Activated CD8-positive, alpha-beta memory T cell treated with anti-CD3 and anti-CD28 coated beads for 36 hours (primary cell): ENCODE measurements at places on chromosomes 2 and 18. TPM values are rescaled to one million over a fixed set of nuclear protein-coding genes. Genes with fewer than 3 reads are reported as not detected.

The CCDC85A gene
- not detected for total RNA-seq

The PLGLB2 gene
- not detected for total RNA-seq

The KCNG2 gene
- not detected for total RNA-seq

The LONRF2 gene
- 0.08 TPM for total RNA-seq

The RFX8 gene
- 0.11 TPM for total RNA-seq

The PSD4 gene
- 222 TPM for total RNA-seq

The UGT1A9 gene
- total RNA-seq, result not detected

The SKOR2 gene
- not detected for total RNA-seq

The FSHR gene
- not detected for total RNA-seq

The ELMOD3 gene
- total RNA-seq, result 14.0 TPM

The FSIP2 gene
- not detected for total RNA-seq

The CRYGC gene
- total RNA-seq, result not detected

The IL36B gene
- total RNA-seq, result not detected

The CD207 gene
- not detected for total RNA-seq

The DYSF gene
- 4.8 TPM for total RNA-seq

The SPC25 gene
- total RNA-seq, result 26.8 TPM

The SLC4A3 gene
- 0.08 TPM for total RNA-seq

The NAT8 gene
- total RNA-seq, result not detected

The FOSL2 gene
- 76.9 TPM for total RNA-seq

The CKAP2L gene
- total RNA-seq, result 23.0 TPM

The CHRNG gene
- total RNA-seq, result not detected

The CNRIP1 gene
- total RNA-seq, result not detected

The CNDP1 gene
- not detected for total RNA-seq

The CHRND gene
- not detected for total RNA-seq

The ATRAID gene
- total RNA-seq, result 95.3 TPM

The SCYGR2 gene
- not detected for total RNA-seq

The SLC5A7 gene
- not detected for total RNA-seq

The BARD1 gene
- total RNA-seq, result 21.8 TPM

The CPO gene
- not detected for total RNA-seq

The NT5C1B gene
- total RNA-seq, result not detected

The GNLY gene
- total RNA-seq, result 18.6 TPM

The EMILIN1 gene
- total RNA-seq, result 0.48 TPM

The COPS8 gene
- 79.1 TPM for total RNA-seq

The UGT1A10 gene
- total RNA-seq, result not detected

The CLIP4 gene
- 18.5 TPM for total RNA-seq

The CYRIA gene
- 0.75 TPM for total RNA-seq

The CAVIN2 gene
- not detected for total RNA-seq

The VIT gene
- not detected for total RNA-seq

The SIGLEC15 gene
- not detected for total RNA-seq

The FAHD2B gene
- total RNA-seq, result 24.7 TPM
